ENCODE measurements at places on chromosomes 2 and 18. TPM values are rescaled to one million over a fixed set of nuclear protein-coding genes. Genes with fewer than 3 reads are reported as not detected.

SLC14A1 gene
- total RNA-seq = 18.2 TPM

PDCD1 gene
- not detected for total RNA-seq

PLB1 gene
- total RNA-seq = 2.4 TPM

DUSP2 gene
- total RNA-seq = 0.57 TPM

DAW1 gene
- total RNA-seq = 1.5 TPM

GPR45 gene
- total RNA-seq = 0.22 TPM

PIEZO2 gene
- 23.2 TPM for total RNA-seq

RGPD4 gene
- not detected for total RNA-seq

G6PC2 gene
- not detected for total RNA-seq

POLR1B gene
- total RNA-seq = 23.8 TPM

GLI2 gene
- total RNA-seq = 14.0 TPM

MYOM1 gene
- 0.22 TPM for total RNA-seq

PTGR3 gene
- 8.3 TPM for total RNA-seq

EML6 gene
- total RNA-seq = 2.2 TPM

NLRC4 gene
- not detected for total RNA-seq

PTPN18 gene
- 19.3 TPM for total RNA-seq

DCDC2C gene
- not detected for total RNA-seq

MLPH gene
- 32.2 TPM for total RNA-seq

Data from placental pericyte (primary cell).